ENCODE measurements at places on chromosomes 13 and 19.
A peak's percentile ranks its signal among the peaks of the same experiment; 100 is the strongest.

DNA sequence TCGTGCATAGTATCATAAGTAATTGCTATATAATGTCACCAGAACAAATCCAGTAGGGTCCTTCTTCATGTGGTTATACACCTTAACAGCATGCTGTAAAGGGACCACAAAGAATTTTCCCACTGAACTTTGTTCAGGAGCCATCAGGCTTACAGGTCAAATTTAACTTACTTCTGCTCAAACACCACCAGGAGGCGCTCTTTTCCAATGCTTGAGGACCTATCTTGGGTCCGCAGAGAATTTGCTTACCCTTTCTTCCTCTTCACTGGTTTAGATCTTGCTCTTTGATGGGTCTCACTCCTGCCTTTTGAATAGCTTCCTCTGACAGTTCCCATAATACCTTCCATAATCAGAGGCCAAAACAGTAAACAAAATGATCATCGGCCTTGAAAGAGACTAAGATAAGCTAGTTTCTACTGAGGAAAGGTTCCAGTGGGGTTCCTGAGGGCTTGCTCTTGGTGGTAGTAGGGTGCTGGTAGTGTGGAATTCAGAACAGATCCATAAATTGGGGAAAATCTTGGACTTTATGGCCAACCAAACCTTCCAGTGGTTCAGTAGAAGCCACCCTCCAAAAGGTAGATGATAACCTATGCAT is 37.4 kb downstream of the SCGB2B2 start:
- DNase-seq, result peak; percentile 49

- DNase-seq, result no peak
Measured at GRCh38 chr19:46387713-46388130, 25.6 kb downstream of the CCDC8 start.

GRCh38 chr13:37144661-37145060 is 39.2 kb upstream of the CSNK1A1L start:
- DNase-seq, result no peak

- no peak for DNase-seq
Measured at GRCh38 chr19:35812220-35813042, at the start of gene PRODH2. Gene PRODH2 (minus strand): TSS chr19:35812845. CDS start chr19:35812805, 40 bp downstream.

GRCh38 chr13:112818040-112818697 is 128.3 kb downstream of the ATP11A start:
- DNase-seq, result no peak

DNA sequence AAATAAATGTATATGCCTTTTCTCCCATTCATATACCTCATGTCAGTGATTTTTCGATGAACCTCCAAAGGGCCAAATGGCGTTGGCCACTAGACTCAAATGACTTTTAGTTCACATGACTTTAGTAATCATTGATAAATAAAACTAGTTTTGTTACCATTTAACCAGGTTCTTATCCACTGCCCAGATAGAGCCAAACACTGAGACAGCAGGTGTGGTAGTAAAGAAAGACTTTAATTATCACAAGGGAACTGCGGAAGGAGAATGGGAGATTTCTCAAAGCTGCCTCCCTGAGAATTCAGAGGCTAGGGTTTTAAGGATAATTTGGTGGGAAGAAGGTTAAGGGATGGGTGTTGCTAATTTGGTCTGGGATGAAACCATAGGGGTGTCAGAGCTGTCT is 19.4 kb upstream of the KBTBD6 start:
- no peak for DNase-seq

- DNase-seq, result no peak
Measured at GRCh38 chr19:40278361-40279035, 6.6 kb downstream of the AKT2 start.

DNA sequence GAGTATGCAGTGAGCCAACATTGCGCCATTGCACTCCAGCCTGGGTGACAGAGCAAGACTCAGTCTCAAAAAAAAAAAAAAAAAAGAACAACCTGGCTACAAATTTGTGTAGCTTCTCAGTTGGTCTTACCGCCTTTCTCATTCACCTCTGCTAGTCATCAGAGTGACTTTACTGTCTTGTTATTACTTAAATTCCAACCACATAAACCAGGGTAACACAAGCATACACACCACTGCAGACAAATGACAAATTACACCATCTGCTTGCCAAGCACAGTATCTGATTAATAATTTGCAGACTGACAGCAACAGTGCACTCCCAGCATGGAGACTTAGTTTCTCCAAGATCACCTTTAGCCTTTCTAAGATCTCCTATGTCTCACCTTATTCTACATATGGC is 11.0 kb downstream of the ZNF14 start:
- no peak for DNase-seq

DNA sequence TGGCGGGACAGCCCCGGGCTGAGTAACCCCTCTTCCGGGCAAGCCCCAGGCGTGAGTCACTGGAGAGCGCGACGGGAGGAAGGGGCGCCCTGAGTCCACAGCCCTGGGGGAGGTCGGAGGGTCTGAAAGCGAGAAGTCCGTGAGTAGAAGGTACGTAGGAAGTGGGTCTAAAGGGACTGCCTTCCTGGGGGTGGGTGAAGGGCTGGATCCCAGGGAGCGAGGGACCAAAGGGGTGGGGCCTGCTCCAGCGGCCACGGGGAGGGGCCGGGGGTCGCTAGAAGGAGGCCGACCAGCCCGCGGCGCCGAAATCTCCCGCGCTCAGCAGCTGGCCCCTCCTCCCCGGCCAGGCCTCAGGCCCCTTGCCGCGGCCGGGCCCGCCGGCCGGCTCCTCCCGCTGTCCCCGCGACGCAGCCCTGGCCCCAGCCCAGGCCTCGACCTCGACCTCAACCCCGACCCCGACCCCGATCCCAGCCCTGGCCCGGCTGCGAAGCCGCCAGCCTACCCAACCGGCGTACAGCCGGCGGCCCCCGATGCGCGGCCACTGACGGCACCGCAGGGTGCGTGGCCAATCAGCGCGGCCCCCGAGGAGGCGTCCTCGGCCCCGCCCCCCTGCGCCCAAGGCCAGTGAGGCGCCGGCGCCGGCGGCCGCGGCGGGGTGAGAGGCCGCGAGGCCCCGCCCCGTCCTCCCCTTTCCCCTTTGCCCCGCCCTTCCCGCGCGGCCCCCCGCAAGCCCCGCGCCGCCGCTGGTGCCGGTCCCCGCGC is 22.6 kb downstream of the IPO5 start:
- DNase-seq, result peak; percentile 59

DNA sequence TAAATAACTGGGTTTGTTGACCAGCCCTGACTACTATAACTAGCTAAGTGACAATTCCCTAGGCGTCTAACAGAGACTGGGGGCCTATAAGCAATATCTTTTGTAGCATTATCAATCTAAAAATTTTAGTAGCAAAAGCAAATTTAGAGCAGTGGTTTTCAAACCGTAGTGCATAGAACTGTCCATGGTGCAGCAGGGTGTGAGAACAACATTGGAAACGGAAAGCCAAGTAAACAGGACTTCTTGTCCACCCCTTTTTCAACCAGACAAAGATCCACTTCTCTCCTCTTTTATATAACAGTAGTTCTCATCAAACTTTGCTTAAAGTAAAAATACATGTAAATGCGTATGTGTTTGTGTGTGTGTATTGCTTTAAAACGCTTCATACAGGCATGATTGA is 1099.1 kb upstream of the ATXN8OS start:
- no peak for DNase-seq

- DNase-seq, result no peak
Measured at GRCh38 chr13:20188667-20189553, 3.8 kb downstream of the GJB2 start.

- DNase-seq, result no peak
Measured at GRCh38 chr19:45762870-45763631, 6.0 kb downstream of the SIX5 start.

- peak; percentile 18 for DNase-seq
Measured at GRCh38 chr19:56839652-56840450, 675 bp downstream of the PEG3 start.

GRCh38 chr13:51955281-51955771 is 55.9 kb downstream of the ATP7B start:
- DNase-seq, result no peak

DNA sequence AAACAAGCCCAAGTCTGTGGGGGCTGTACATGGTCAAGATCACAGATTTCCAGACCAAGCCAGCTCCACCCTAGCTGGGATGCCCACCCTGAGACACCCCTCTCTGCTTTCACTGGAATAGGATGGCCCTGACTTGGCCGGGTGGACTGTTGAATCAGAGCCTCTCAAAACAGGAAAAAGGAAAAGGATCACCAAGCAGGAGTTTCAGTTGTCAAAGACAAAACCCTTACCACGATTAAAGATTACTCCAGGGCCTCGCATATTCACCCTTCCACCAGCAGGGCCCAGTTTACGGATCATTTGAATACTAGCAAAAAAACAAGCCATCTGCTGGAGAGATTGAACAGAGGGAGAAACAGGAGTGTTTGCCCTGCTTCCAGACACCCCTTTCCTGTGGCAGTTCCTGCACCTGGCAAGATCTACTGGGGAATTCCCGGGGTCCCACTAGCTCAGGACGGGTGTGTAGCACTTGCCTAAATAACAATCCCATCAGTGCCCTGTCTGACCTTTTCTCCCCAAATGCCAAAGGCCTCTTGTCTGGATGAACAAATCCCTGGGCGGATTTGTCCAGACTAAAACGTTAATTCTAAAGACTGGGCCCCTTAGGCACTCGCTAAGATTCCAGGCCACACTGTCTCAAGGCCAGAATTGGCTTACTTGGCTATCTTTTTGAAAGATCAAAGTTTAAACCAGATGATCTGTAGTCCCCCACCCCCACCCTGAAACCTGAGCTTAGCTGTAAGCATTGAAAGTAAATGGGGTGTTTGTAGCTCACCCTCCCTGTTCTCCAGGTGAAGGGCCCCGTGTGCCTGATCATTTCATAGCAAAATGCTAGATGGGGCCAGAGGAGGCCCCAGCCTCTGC is 38.4 kb downstream of the ACTN4 start:
- no peak for DNase-seq

GRCh38 chr19:6219586-6220290 is 60.0 kb downstream of the MLLT1 start:
- no peak for DNase-seq

DNA sequence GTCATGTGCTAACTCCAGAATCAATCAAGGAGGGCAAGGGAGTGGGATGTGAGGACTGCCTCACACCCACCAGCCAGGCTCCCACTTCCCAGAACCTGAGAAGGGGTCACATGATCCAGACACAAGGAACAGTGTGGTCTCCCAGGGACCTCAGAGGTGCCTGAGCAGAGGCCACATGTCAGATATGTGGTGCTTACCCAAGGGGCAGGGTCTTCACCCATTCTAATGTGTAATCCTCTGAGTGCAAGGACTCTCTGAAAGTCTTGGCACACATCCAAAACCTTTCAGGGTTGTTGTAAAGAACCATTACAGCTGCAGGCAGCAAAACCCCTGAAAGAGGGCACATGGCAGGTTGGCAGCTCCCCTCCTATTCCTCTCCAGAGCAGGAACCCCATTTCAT is 656.6 kb downstream of the UQCRFS1 start:
- DNase-seq, result no peak

DNA sequence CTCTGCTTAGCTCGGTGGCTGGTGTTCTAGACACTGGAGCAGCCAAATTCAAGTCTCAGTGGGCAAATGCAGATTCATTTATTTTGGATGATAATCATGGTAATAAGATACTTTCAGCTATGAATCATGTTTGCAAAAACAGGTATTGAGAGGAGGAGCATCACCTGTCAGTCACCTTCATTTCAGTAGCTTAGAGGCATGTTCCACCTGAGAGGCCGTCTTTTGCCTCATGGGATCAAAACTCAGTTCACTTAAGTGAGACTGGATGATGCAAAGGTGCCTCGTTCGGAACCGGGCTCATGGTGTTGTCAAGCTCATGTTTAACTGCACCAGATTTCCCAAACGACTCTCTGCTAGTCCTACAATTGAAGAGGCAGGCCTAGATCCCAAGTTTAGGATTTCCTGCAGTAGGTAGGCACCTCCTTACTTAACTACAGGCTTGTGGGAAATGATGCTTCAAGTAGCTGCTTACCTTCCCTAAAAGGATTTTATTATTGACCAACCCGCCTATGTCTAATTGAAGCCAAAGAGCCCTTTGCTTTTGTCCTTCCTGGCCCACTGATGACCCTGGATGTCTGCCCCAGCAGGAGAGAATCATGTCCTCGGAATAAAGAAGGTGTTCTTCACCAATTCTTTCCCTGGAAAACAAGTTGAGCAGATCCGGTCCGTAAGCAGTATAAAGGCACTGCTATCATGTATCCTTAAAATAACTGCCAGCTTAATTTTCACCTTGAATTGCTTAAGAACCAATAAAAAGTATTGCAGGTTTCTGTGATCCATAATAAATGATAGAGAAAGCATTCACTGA is 60.0 kb downstream of the ZAR1L start:
- DNase-seq, result no peak

- no peak for DNase-seq
Measured at GRCh38 chr19:13640611-13641010, 123.7 kb upstream of the MRI1 start.

DNA sequence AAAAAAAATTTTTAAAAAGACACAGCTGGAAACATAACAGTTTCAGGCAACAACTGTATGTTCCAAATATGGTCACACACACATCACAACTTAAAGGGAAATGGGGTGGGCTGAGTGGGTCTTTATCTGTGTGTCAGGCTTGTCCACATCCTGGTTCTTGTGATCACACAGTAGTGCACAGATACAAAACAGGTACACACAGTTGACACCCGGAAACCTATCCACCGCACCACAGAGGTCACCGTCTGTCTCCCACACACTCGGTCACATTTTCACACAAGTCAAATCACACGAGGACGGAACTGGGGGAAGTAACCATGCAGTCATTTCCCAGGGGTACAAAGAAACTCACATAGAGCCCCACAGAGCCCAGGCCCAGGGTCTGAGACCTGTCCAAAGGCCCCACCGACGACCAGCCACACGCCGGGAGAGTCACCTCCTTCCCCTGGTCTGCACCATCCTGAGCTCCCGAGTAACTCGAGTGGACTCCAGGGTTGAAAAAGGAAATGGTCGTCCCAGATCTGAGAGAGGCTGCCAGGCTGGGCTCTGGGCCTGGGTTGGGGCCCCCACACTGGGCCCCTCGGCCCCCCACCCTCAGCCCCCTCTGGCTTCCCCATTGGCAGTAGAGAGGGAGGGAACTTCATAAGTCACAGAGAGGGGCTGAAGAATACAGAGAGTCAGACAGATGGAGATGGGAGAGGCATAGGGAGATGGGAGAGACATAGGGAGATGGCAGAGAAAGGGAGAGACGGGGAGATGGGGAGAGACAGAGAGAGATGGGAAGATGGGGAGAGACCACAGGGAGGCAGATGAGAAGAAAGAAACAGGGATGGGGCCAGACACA is 1.3 kb upstream of the PPAN start:
- DNase-seq, result no peak

DNA sequence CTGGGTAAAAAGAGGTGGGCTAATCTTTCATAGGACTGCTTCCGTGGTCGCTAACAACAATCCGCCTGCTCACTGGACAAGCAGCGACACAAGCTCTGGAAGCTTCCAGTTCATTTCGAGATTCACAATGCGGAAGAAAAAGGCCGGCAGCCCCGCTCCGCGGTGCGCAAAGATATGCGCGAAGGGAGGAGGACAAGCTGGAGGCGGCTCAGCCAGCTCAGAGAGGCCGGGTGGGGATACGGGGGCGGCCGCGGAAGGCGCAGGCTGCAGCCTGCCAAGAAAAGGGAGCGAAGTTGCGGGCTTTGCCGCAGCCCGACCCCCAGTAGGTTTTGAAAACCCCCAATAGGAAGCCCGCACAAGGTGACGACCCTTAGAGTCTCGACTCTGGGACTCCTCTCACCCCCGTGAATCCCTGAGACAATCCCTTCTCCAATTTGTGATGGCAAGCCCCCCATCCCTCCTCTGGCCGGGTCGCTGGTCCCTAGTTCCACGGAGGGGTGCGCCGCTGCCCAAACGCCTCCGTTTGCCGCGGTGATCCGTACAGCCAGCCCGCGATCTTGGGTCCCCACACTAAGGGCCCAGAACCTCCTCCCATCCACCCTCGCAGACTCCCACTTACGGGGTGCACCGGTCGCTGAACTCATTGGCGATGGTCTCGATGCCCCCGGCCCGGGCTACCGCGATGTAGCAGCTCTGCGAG is 697 bp downstream of the HSPH1 start:
- DNase-seq, result peak; percentile 23

GRCh38 chr13:41658057-41658661 is 200.8 kb downstream of the RGCC start:
- DNase-seq, result peak; percentile 85
